ENCODE measurements at places on chromosomes 7 and 10.

DNA sequence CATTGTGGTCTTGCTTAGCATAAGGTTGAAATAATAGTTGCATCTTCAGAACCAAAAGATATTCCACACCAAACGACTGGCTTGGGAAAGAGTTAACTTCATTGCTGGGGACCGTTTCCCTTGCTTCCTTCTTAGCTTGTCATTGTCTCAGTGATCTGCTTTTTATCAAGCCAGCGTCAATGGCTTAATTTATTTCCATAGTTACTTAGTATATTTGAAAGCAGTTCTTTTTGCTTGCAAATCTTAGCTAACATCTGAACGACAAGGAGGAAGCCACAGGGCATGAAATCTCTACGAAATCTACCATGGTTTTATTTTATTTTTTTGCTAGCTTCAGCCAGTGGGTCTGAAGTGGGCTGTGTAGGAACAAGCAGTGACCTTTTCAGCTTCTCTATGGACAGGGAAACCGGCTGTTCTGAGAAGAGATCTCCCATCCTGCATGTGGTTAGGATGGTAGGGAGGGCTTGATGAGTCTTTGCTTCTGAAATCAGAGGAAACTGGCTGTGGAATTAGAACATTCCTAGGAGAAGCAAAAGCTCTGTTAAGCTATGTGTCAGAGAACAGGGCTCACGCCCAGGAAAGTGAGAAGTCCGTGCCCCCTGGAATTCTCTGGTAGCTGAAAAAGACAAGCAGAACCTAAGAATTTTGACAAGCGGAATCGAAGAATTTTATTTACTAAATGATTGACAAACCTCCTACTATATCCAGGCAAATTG lies 8.0 kb downstream of the SLC18A2 start:
- DNase-seq, result no peak

DNA sequence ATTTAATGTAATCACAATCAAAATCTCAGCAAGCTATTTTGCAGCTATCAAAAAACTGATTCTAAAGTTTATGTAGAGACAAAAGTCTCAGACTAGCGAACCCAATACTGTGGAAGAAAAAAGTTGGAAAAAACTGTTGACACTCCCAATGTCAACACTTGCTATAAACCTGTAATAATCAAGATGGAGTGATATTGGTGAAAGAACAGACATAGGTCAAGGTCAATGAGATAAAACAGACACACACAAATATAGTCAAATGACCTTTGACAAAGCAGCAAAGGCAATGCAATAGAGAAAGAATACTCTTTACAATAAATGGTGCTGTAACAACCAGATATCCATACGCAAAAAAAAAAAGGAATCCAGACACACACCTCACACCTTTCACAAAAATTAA lies 84.5 kb downstream of the ATE1 start:
- DNase-seq, result no peak

DNA sequence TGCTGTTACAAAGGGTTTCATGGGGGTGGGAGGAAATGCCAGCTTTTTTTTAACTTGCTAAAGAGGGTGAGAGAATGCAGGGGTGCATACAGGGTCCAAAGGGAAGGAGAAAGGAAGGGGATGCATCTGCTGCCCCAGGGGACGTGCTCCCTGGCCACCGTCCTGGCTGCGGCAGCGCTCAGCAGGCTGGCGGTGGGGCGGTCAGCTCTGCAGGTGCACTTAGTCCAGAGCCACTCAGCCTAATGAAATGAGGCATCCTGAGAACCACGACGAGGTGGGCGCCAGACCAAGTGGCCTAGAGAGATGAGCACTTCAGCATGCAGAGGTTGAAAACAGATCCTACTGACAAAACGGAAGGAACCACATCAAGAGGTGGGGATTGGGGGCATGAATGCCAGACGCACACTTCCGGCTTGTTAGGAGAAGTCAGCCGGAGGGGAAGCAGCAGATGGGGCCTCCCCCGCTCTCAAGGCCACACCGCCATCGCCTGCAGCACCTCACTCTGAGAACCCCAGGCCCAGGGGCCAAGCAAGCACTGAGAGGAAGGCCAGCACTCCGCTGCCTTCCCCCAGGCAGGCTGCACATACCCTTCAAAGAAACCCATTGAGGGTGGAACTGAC lies 94.5 kb downstream of the MAD1L1 start:
- DNase-seq, result peak; percentile 57

DNA sequence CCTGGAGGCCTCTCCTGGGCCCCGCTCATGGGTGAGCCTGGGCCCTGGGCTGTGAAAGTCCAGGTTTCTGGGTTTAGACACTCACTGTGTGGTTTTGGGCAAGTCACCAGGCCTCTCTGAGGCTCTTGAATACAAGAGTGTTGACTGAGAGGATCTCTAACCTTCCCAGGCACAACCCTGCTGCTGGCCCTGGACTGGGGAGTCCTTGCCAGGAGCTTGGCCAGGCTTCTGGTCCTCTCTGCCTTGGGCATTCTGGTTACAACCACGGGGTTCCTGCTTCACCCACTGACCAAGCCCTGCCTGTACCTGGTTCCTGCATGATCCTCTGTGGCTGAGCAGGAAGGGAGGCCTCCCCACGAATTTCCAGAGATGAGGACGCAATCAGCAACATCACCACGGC lies 63.6 kb upstream of the COL13A1 start:
- no peak for DNase-seq

DNA sequence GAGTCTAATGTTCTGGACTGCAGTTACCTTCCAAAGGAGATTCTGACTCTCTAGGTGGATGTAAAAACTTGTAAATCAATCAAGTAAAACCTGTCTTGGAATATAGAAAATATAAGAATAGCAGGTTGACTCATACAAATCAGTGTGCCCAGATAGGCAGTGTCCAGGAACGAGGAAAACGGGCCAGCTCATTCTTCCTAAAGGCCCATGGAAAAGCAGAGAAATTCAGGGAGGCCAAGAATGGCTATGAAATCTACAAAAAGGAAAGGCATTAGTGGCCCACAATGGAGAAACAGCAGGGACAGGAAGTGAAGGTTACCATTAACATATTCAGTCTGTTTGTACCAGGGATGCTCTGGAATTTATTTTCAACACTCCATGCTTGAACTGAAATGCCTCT lies 14.9 kb downstream of the GLI3 start:
- no peak for DNase-seq

- no peak for DNase-seq
These were observed 55.4 kb downstream of the MKI67 start for GRCh38 chr10:128070721-128071416.

- no peak for DNase-seq
These were observed 52.8 kb upstream of the SEMA3E start for GRCh38 chr7:83701736-83702135.
